COR-L47 (cell line): ENCODE measurements at places on chromosomes 1 and 21.

- no peak for DNase-seq
Measured at GRCh38 chr1:45047032-45047431, 35.0 kb downstream of the UROD start.

- DNase-seq, result no peak
Measured at GRCh38 chr1:243323491-243323890, 67.7 kb downstream of the SDCCAG8 start.

GRCh38 chr1:46489638-46490405, at the start of gene DMBX1:
DMBX1 (plus strand) TSS chr1:46489836; CDS start chr1:46507011, 17,175 bp downstream.
- DNase-seq, result no peak

DNA sequence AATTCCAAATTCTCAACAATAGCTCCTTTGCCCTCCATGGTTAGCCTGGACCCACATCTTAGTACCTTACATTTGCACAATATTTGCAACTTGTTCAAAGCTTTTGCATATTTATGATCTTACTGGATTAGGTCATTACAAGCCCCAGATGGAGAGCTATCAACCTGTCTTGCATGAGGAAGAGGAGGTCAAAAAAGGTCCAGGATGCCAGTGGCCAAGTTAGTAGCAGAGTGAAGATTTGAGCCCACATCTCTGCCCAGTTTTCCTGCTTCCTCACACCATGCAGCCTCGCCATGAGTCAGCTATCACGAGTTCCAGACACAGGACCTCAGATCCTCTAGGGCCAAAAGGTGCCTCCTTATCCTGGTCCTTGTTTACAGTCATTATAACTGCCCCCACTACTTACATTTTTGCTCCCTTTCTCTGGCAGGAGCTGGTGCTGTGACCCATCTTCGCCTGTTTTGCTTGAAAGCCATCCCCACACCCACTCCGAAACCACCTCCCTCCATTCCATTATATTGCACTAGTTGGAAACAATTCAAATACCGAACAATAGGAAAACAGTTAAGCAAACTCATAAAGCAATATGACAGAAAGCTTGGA, 5.0 kb upstream of the AHCYL1 start:
- DNase-seq, result no peak

DNA sequence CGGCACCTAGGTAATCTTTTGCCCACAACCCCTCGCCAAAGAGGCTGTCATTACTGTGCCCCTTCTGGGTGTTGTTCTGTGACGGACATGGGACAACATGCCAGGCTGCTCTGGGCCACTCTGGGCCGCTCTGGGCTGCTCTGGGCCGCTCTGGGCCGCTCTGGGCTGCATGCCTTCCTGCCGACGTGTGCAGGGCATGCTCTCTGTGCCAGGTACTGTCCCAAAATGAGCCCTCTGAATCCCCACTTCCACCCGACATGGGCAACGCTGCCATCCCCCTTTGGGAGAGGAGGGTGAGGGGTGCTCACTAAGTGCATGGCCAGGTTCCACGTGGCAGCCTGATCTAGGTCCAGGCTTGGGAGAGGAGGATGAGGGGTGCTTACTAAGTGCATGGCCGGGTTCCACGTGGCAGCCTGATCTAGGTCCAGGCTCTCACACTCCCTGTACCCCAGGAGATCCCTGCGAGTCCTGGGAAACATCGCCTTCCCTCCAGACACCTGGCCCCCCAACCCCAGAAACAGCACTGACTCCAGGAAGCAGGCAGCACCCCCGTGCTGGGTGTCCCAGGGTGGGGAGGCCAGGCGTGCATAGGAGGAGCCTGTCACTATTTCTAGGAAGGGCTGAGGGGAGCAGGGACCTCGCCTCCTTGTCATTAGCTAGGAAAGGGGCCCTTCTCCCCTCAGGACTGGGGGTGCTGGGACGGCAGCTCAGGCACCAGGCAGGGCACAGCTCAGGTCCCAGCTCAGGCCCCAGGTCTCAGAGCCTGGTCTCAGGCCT, 16.5 kb downstream of the TTC34 start:
- DNase-seq, result no peak

- DNase-seq, result no peak
Measured at GRCh38 chr1:232682248-232682647, 52.3 kb upstream of the SIPA1L2 start.

DNA sequence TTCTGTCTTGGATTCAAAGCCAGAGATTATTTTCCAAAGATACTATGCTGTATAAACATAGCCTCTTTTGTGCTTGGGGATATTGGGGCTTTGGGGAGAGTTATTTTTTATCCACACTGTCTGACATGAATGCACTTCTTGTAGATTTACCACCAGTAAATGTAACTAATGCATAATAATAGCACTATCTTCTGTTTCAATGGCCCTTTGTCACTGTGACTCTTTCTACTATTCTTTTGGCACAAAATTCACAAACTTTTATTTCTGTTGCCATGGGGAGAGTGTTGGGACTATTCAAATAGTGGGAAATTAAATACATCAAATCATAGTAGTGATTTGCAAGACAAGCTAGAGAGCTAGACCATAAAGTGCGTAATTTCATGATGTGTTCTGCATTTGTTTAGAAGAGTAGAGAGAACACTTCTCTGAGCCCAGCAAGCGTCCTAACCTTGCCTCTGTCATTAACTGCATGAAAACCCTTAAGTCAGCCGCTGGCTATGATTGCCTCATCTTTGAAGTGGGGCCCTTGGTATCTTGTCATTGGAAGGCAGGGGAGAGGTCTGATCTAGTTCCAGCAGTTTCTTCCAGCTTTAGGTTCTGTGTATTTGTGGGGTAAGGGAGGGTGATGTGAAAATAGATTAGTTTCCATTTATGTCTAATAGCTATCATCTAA, 154.4 kb downstream of the HHAT start:
- DNase-seq, result no peak

- DNase-seq, result no peak
Measured at GRCh38 chr1:157176591-157177121, 38.5 kb upstream of the ETV3 start.

- DNase-seq, result no peak
Measured at GRCh38 chr1:183226963-183227362, 40.9 kb downstream of the LAMC2 start.

GRCh38 chr1:112509005-112509659, 367 bp downstream of the WNT2B start:
- DNase-seq, result no peak

- DNase-seq, result no peak
Measured at GRCh38 chr21:14554948-14555347, 8.8 kb upstream of the SAMSN1 start.

DNA sequence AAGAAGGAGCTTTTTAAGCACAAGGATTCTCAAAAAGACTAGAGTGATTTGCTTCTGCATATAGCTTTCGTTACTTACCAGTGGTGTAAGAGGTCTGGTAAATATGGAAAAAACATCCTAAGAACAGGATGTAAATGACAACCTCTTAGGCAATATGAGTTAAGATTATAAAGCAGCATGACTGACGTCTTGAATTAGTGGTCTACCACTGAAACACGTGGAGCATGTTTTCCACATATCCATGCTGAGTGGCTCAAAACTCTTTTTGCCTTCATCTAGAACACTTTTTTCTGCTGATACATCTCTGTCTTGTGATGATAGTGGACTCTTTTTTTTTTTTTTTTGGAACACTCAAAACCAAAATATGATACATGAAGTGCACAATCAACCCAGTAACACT, 44.6 kb downstream of the RCAN1 start:
- no peak for DNase-seq

- no peak for DNase-seq
Measured at GRCh38 chr1:32742199-32742947, 39.8 kb upstream of the SYNC start.

DNA sequence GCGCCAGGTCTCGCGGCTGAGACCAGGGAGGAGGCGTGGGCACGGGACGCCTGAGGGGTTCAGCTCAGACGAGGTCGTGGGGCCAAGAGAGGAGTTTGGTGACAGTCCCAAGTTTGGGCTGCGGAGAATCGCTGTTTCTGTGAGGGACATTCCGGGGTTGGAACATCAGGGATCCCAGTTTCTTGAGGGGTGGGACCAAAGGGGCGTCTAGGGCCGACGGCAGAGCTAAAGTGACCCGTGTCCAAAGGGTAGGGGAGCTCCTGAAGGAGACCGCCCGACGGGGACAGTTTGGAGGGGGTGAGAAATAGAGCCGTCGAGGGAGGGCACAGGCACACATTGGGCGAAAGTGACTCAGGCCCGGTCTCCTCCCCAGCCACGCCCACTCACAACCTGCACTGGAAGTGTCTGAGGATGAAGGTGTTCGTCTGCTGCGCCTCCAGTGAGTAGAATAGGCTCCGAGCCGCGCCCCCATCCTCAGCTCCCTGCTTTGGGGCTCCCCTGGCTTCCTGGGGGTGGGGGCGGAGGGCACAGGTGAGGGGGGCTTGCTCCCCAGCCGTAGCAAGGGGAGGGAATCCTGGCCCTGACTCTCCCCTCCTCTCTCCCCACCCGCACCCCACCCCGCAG, 7.0 kb downstream of the EFNA3 start:
- no peak for DNase-seq

- DNase-seq, result no peak
Measured at GRCh38 chr1:231507476-231508355, 20.8 kb upstream of the TSNAX start.
